Calu3 (cell line): ENCODE measurements at places on chromosomes 11 and 22.

DNA sequence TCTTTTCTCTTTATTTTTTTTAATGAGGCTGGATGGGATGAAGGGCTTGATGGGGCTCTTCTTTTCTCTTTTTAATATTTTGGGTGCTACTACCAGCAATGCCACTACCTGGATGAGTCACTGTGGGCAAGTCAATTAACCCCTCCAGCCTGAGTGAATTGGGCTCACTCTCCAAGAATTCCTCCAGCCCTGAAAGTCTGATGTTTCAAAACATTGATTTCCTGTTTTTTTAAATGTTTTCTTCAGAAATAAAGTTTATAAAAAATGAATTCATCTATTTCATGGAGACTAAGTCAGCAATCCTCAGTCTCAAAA lies 812 bp upstream of the OR5A2 start:
- DNase-seq, result no peak

DNA sequence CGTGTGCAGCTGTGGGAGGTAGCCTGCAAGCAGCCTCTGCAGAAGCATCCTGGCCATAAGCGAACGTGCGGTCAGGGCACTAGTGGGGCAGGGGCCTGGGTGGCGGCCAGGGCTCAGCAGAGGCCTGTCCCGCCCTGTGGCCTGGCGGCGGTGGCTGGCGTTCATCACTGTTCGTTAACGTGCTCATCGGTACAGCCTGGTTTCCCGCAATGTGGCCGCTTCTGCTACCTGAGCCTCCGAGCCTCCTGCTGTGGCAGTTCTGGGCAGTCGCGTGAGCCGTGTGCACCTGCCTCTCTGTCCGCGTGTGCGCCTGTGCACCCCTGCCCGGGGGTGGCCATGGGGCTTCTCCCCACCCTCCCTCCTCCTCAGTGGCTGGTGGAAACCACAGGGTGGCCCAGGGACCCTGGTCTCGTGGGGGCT lies 117.9 kb downstream of the KCNQ1OT1 start:
- no peak for DNase-seq

DNA sequence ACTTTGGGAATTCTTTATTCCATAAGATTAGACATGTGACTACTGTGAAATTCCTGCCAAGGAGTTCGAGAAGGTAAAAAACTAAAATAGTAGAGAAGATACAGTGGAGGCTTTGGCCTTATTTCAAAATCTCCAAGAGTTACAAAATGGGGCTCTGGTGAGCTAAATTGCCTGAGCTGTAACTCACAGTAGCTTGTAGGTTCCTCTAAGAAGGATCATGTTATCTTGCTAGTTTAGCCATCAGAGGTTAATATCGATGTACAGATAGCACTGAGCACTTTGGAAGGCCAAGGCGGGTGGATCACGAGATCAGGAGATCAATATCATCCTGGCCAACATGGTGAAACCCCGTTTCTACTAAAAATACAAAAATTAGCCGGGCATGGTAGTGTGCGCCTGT lies 81.1 kb downstream of the USP35 start:
- no peak for DNase-seq

DNA sequence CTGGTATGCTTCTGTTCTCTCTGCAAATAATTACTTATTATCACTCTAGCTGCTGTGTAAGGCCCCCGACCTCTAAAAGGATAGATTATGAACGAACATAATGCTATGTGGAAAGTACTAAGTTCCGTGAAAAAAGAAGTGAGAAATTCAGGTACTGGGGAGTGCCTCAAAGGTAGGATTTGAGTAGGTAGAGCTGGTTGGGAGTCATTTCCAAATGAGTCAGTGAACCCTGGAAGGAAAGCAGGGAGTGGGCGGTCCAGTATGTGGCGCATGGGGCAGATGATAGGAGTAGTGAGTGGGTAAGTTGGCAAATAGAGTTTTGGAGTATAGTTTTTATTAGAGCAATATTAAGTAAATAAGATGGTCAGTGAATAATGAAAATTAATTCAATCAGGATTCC lies 2.4 kb downstream of the ZC3H12C start:
- DNase-seq, result no peak

DNA sequence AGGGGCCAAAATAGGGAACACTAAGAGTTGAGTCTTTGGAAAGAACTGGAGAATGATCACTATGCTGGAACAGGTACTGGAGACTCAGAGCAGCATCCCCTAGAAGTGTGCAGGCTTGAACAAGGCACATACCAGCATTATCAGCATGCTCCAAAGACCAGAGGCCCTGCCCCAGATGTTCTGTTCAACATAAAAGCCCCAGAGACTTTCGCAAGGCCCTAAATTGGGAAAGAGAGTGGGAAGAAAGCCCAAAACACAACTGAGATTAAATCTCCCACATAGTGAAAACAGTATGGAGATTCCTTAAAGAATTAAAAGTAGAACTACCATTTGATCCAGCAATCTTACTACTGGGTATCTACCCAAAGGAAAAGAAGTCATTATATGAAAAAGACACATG lies 9.4 kb downstream of the CNGA4 start:
- DNase-seq, result no peak

DNA sequence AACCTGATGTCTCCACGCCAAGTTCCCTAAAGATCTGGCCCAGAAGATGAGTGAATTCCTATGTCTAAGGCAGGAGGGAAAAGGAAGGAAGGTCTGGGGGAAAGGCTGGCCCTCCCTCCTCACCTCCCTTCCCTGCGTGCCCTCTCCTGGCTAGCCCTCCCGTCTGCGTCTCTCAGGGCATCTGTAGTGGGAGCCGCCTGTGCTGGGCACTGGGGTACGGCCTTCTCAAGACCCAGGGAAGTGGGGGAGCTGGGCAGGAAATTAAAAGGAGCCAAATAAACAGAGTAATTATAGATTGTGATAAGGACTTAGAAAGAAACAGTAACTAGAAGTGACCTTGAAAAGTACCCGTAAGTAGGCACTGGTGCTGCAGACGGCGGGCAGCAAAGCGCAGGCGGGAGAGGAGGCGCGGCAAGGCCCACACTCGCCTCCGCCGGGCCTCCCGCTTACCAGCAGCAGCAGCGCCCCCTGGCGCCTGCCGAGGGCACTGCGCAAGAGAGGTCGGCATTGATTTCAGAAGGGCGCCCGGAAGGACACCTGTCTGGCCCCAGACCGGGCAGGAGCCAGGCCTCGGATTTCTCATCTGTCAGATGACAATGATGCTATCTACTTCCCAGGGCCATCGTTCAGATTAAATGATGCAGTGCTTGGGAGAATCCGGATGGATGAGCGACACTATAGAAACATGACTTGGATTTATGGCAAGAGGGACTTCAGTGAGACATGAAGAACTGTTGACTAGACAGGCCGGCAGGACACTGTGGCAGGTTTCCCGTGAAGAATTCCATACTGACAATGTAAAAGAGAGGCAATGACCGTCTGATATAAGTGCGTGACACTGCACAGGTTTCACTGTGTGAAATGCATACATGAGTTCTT lies 7.3 kb downstream of the KCNJ1 start:
- DNase-seq, result peak; percentile 57

DNA sequence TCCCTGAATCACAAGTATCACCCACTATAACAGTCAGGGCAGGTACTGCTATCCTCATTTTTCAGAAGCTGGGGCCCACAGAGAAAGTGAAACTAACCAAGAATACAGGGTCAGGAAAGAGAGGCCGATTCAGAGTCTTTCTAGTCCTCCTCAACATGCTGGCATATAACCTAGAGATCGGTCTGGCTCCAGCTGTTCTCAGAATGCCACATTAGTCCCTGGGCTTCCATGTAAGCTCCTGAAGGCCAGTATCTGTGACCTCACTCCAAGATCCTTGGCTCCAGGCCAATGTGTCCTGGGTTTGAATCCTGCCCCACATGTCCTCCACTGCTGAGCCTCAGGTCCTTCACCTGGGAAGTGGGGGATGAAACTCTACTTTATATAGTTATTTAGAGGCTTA lies 50.4 kb downstream of the TENM4 start:
- no peak for DNase-seq

- DNase-seq, result no peak
Observed at GRCh38 chr22:29397791-29398190, 9.4 kb upstream of the AP1B1 start.

GRCh38 chr11:115197433-115197832 lies 306.8 kb downstream of the CADM1 start:
- DNase-seq, result no peak

DNA sequence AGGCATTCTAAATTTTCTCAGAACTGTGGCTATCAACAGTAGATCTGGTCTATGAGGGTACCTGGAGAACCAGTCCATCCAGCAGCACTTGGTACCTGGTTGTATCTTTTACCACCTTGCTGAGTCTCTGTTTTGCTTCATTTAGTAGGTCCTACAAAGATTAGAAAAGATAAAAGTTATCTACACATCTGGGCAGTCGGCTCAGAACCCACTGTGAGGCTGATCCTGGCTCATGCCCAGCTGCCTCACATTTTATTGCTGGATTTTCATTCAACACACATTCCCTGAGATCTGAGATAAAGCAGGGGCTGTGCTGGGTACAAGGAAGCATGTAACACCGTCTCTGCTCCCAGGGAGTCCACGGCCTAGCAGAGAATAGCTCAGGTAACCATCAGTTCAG lies 27.5 kb downstream of the ATP6V1E1 start:
- no peak for DNase-seq

DNA sequence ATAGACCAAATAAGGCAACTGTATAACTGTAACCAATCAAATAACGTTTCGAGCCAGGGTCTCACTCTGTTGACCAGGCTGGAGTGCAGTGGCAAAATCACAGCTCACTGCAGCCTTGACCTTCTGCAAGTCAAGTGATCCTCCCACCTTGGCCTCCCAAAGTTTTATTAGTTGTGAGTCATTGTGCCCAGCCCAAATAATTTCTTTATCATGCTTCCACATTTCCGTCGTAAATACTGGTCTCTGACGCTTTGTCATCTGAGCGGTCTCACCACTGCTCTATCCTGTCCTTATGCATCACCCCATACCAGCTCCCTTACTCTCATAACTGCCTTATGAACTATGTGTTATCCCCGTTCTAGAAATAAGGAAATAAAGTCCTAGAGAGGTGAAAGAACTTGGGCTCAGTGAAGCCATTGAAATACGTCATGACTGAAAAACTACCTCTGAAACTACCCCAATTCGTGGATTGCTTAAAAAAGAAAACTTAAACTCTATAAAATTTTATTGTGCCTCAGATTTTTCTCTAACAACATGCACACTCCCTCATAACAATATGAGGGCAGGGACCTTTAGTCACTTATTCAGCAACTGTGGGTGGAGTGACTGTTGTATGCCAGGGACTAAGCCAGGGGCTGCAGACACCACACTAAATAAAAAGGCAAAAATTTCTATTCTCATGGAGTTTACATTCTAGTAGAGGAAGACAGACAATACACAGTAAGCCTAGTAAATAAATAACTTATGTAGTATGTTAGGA lies 15.8 kb upstream of the RTN4RL2 start:
- no peak for DNase-seq

DNA sequence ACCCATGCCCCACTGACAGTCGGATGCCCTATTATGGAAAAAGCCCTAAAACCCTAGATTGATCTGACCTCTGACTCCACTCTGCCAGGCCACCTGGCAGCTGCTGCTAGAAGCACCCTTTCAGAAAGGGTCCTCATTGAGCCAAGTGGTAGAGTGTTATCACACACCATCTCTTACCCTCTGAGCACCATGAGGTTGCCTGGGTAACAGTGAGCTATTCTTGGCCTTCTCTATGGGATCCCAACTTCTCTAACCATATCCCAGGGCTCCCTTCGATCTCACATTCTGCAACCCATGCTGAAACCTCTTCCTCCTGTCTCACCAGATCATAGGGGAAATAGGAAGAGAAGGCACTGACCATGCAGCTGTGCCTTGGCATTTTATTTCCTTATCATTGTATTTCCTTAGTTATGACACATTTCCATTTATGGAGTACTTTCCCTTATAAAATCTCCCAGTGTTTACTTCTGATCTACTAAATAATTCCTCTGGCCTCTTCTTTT lies 52.7 kb downstream of the MPPED2 start:
- no peak for DNase-seq

- DNase-seq, result no peak
Observed at GRCh38 chr11:7471071-7471470, 14.2 kb upstream of the OLFML1 start.

- DNase-seq, result no peak
Observed at GRCh38 chr11:131744847-131745246, 374.4 kb downstream of the NTM start.

DNA sequence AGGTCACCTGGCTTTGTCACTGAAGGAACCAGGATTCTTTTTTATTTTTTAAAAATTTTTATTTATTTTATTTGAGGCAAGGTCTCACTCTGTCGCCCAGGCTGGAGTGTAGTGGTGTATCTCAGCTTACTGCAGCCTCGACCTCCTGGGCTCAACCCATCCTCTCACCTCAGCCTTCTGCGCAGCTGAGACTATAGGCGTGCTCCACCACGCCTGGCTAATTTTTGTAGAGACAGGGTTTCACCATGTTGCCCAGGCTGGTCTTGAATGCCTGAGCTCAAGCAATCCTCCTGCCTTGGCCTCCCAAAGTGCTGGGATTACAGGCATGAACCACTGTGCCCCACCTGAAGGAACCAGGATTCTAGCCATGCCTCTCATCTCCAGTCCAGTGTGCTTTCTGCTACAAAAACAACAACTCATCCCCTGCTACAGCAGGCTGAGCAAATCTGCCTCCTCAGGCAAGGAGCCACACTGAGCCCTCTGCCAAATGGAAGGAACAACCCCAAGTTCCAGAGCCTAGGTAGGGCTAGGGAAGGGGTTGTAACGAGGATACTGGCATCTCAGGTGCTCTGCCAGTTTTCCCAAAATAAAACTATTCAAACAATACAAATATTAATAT lies 2.6 kb upstream of the PEX26 start:
- DNase-seq, result no peak

- DNase-seq, result no peak
Observed at GRCh38 chr11:19676475-19677380, 35.9 kb upstream of the NAV2 start.

- DNase-seq, result no peak
Observed at GRCh38 chr11:60318726-60319125, 8.3 kb upstream of the MS4A6E start.

DNA sequence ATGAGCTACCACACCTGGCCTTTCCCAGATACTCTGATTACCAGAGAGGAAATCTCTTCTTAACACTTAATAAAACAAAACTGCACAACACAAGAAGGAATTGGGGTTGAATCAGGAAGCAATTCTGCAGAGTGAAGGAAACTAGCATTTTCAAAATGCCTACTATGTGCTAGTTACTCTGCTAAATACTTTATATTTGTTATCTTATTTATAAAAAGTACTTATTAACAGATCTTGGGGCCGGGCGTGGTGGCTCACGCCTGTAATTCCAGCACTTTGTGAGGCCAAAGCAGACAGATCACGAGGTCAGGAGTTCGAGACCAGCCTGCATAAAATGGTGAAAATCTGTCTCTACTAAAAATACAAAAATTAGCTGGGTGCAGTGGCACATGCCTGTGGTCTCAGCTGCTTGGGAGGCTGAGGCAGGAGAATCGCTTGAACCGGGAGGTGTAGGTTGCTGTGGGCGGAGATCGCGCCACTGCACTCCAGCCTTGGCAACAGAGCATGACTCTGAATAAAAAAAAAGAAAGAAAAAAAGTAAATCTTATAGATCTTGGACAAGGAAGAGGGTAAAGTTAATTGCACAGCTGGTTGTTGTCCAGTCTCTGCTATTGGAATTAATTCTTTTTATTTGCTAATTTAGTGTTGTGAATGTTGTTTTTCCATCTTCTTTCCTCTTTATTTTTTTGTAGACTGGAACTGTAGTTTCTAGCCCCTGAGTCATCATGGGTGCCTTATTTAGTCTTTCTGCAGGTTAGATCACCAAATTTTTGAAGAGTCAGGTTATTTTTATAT lies 22.1 kb downstream of the TMEM135 start:
- DNase-seq, result no peak
